ENCODE measurements at places on chromosomes 2 and 18.

DNA sequence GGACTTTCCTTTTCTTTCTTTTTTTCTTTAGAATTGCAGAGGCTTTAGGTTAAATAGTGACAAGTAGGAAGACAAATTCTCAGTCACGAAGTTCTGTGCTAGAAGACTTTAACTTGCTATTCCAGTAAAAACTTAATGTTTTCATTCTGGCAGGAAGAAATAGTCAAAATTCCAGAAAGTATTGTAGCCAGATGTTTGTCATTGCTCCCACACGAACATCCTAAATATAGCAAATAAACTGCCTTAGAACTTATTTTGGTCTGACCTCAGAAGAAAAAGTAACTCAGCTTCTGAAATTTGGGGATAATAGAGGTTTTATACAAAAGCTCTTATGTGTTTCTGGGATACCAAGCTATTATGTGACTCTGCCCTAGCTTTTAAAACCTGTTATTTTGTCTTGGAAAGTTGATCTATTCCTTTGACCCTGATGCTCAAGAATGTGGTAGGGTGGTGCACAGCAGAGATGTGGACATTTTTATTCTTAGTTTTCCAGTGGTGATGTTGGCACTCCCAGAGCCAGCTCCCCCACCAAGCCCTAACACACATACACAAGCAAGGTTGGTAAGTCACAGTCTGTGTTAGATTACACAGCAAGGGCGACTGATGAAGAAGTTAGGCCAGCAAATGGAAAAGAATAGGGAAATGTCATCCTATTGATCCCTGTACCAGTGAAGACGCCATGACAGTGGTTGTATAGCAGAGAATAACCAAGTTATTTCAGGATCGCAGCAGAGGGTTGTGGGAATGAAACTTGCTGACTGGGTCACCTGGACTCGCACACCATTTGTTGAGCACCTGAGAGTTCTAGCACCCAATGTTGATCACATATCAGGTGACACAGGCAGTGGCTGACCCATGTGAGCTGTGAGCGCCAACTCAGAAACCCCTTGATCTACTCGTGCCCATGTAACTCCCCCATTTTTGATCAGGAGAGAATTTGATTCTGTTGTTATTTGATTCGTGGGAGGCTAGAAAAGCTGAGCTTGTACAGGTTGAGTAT lies 23.7 kb downstream of the FARP2 start:
- no peak for DNase-seq

GRCh38 chr18:47775961-47776360 lies 154.5 kb downstream of the SMAD2 start:
- DNase-seq, result no peak

DNA sequence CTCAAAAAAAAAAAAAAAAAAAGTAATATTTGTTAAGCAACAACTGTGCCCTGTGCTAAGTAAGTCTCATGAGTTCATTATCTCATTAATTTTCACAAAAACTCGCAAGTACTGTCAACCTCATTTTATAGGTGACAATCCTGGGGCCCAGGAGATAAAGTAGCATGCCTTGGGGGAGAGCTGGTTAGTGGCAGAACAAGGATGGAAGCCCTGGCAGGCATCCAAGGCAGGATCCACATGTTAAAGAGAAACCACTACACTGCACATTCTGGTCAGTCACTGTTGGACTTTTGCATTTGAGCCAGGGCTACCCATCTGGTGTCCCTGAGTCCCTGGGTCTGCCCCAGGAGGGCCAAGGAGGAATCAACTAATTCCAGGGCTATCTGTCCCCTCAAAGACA lies 54.6 kb downstream of the ZFP36L2 start:
- DNase-seq, result no peak

- DNase-seq, result no peak
These were observed 108.2 kb upstream of the KLHL14 start for GRCh38 chr18:32881009-32881408.

DNA sequence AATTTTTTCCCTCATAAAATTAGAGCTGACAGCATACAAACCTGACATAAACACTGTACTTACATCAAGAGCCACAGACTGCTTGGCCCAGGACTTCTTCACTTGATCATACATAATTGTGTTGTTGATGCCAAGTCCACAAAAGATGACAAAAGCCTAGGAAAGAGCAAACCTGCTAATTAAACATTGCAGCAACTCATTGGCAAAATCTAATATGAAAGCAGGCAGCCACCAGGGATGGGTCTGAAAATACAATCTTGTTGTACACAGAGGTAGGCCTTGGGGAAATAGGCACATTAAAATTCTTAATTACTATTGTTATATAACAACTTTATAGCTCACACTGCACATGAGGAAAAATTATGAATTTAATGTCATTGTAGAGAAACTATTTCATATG lies 255.8 kb downstream of the PDE11A start:
- no peak for DNase-seq

DNA sequence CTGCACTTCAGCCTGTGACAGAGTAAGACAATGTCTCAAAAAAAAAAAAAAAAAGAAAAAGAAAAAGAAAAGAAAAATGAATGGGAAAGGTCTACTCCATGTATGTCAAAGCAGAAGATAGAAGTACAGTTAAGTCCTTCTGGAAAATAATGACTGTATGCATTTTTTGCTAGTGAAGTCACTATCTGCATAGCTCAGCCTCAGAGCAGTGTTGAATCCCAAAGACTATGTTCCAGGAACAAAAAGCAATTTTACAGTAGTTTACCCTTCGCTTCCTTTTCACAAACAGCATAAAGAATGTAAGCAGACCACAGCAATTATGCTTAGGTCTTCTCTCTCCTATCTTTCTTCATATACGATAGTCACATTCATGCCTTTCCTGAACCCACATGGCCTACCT lies 497.4 kb downstream of the CMPK2 start:
- DNase-seq, result no peak

GRCh38 chr2:41434991-41435390 lies 612.8 kb upstream of the PKDCC start:
- DNase-seq, result no peak

- no peak for DNase-seq
These were observed 274.8 kb downstream of the AGAP1 start for GRCh38 chr2:235768606-235769005.

DNA sequence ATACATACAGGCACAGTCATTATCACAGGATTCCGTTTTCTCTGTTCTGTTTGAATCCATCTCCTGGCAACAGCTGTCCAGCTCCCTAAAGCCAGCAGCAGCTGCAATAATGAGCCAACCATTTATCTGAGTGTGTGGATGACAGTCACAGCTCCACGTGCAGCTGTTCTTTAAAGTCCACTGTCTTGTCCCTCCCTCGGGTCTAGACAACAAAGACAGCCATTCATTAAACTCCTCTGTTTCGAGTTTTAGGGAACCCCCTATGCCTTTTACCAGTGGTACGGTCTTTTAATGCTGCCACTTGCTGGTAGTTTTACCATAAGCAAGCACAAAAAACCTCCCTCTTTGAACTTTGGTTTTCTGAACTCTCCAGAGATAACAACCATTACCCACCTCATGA lies 16.0 kb upstream of the MSGN1 start:
- DNase-seq, result no peak

- no peak for DNase-seq
These were observed 159.9 kb downstream of the LAMA3 start for GRCh38 chr18:23849141-23849540.

DNA sequence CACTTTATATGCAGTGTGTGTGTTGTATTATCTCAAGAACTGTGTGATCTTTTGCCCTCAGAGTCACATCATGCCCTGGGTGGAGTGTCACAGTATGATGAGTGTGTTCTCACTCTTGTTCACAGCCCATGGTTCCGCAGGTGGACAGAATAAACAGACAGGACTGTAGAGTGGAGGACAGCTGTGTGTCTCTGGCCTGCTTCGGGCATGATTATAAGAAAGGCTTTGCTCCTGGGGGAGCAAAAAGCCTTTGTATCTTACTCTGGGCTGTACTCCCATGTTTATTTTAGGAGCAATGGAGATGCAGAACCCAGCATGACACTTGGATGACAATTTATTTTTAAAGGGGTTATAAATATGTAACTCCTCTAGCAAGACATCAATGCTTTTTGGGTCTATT lies 371.7 kb upstream of the MEX3C start:
- no peak for DNase-seq

DNA sequence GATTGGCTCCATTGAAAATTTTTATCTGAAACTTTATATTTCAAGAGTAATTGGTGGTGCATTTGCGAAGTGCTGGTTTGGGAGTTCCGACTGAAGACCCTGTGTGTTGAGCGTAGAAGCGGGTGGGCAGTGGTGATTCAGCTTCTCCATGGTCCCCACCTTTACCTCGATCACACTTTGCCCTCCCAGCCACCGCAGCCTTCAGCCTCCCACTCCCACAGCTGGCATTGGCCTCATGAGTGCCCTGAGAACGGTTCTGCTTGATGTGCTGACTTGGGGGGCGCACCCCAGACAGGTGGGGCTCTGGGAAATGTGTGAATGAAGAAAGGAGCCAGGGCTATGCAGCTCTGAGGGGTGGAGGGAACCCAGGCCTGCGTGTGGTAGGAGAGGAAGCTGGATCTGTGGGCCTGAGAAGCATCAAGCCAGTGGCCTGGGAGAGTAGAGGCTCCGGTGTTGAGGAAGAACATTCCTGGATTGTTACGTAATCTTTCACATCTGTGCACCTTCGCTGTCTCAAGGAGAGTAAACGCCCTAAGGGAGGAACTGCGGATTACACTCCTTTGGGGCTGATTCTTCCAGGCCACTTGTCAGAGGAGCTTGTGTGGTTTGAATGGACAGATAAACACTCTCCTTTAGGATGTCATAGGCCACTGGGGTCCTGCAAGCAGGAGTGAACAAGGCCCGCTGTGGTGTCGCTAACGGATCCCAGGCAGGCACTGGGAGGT lies 83.8 kb downstream of the NPAS2 start:
- DNase-seq, result no peak

DNA sequence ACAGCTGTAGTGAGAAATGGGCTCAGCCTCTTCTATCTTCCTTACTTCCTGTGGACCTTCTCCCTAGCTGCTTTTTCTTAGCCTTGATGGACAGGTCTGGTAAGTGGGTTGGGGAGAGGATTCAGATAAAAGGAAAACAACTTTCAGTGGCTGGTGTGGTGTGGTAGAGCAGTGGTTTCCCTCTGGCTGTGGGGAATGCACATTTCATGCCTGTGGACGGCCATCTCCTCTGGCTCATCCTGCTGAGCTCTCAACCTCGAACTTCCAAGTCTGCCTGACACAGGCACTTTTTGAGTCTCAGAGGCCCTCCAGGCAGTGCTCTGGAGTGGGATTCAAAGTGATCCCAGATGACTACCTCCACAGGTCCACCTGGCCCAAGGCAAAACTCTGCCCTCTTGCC lies 38.6 kb upstream of the ACADL start:
- no peak for DNase-seq

- DNase-seq, result no peak
These were observed 42.8 kb upstream of the TTC39C start for GRCh38 chr18:23971666-23972230.

- no peak for DNase-seq
These were observed 135.5 kb upstream of the CREB1 start for GRCh38 chr2:207394203-207394781.

- no peak for DNase-seq
These were observed 267.0 kb downstream of the CCDC85A start for GRCh38 chr2:56450772-56451171.

- no peak for DNase-seq
These were observed 734.8 kb upstream of the REG3G start for GRCh38 chr2:78290581-78291214.

DNA sequence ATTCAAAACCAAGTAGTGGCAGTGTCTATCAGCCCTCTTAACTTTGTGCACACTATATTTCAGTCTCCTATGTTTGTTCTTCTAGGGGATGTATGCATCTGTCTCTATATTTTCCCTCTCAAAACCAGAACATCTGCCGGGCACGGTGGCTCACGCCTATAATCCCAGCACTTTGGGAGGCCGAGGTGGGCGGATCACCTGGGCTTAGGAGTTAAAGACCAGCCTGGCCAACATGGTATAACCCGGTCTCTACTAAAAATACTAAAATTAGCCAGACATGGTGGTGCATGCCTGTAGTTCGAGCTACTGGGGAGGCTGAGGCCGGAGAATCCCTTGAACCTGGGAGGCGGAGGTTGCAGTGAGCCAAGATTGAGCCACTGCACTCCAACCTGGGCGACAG lies 9.9 kb upstream of the GAREM2 start:
- DNase-seq, result no peak

DNA sequence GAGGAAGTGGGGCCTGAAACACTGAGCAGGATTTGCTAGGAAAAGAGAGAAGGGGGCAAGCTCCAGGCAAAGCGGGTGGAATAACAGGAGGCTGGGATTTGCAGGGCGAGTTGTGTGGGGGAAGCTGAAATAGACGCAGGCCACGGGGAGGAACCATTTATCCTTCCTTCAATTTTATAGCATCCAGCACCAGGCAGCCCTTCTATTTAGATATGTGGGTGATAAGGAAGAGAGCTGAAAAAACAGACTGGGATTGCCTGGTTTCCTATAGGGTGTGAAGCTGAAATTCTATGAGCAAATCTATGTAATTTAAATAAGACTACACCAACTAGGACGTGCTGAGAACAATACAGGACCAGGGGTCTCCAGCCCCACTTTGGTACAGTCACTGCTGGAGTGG lies 132.0 kb upstream of the REV1 start:
- no peak for DNase-seq

- no peak for DNase-seq
These were observed 41.4 kb upstream of the TMEFF2 start for GRCh38 chr2:192236136-192236535.

DNA sequence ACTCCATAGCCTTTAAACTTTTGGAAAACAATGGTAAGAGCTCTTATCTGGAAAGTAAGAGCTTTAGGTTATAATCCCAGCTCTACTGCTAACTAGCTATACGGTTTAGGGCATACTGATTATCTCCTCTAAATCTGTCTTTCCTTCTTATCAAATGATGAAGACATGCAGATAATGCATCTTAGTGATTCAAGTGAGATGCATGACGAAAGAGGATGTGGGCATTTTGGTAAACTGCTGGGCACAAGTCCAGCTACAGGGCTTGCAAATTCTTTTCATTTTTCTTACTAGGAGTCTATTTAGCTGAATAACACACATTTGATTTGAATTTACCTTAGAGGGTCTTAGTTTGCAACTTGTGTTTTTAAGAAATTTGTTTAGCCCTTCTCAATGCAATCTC lies 1604.8 kb upstream of the ZEB2 start:
- no peak for DNase-seq

DNA sequence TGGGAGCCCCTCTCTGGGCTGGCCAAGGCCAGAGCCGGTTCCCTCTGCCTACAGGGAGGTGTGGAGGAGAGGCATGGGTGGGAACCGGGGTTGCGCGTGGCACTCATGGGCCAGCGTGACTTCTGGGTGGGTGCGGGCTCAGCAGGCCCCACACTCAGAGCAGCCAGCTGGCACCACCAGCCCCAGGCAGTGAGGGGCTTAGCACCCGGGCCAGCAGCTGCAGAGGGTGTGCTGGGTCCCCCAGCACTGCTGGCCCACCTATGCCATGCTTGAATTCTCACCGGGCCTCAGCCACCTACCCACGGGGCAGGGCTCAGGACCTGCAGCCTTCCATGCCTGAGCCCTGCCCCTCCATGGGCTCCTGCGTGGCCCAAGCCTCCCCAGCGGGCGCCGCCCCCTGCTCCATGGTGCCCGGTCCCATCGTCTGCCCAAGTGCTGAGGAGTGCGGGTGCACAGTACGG lies 248.5 kb upstream of the HNMT start:
- no peak for DNase-seq

Measured in NAMALWA (cell line).